ENCODE measurements at places on chromosomes 5 and 9. TPM values are rescaled to one million over a fixed set of nuclear protein-coding genes. Genes with fewer than 3 reads are reported as not detected.

RNF44 gene
- 17.0 TPM for total RNA-seq

SPATA6L gene
- 1.8 TPM for total RNA-seq

CLPTM1L gene
- 68.0 TPM for total RNA-seq

SLC1A3 gene
- 33.3 TPM for total RNA-seq

OR1B1 gene
- total RNA-seq = not detected

PCDH1 gene
- total RNA-seq = 3.2 TPM

NIM1K gene
- total RNA-seq = 0.78 TPM

ZBED3 gene
- total RNA-seq = 15.3 TPM

TRPM3 gene
- total RNA-seq = 18.5 TPM

ZNF454 gene
- total RNA-seq = 4.4 TPM

TMEM252 gene
- not detected for total RNA-seq

LTC4S gene
- total RNA-seq = 42.6 TPM

IZUMO3 gene
- not detected for total RNA-seq

DBH gene
- total RNA-seq = not detected

ZNF462 gene
- total RNA-seq = 54.4 TPM

ACTBL2 gene
- total RNA-seq = not detected
